ENCODE measurements at places on chromosomes 4 and X. TPM values are rescaled to one million over a fixed set of nuclear protein-coding genes. Genes with fewer than 3 reads are reported as not detected.

DNA sequence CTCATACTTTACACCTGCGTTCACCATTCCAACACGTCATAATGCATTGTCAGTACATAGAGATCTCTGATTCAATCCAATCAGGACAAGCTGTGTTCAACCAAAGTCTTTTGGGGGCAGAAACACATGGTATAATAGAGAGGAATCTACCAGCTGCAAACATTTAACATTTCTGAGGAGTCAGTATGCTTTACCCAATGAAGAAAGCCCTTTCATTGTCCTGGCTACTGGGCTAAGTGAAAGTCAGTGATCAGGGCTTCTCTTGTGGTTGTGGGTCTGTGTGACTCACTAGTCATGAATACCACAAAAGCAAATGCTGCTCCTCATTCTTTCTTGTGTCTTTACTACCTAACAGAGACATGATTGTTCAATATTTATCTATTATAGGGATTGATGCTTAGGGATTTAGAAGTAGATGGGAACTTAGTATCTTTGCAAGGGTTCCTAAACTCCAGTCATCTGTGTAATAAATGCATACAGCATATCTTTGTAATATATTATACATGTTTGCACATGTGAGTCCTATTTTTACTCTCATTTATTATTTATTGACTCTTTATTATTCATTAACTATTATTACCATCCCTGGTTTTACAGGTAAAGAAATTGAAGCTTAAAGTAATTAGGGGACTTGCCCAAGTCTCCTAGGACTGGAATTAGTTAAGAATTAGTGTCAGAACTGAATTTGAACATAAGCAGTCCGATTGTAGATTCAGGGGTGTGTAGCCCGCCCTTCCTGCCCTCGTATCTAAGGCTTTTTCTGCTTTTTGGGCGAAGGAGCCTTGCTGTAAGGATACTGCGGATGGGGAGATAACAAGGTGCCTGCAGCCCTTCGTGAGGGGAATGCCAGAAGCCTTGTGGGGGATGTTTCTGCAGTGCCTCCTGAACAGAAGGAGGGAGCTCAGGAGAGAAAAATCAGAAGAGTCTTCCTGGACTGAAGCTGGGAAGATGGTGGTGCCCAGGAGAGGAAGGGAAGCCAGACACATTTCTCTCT, 353.1 kb upstream of the BOD1L1 start:
- H3K36me3 ChIP-seq: no peaks in the 10 kb centered on the region
- H3K4me3 ChIP-seq: no peak overlapping the region
- DNase-seq: no peak

GRCh38 chr4:112287258-112287989, 1.7 kb upstream of the TIFA start:
- H3K4me1 ChIP-seq: peaks cover 24% of the 10 kb centered on the region
- H3K4me3 ChIP-seq: peak overlapping the region; percentile 80
- DNase-seq: no peak

DNA sequence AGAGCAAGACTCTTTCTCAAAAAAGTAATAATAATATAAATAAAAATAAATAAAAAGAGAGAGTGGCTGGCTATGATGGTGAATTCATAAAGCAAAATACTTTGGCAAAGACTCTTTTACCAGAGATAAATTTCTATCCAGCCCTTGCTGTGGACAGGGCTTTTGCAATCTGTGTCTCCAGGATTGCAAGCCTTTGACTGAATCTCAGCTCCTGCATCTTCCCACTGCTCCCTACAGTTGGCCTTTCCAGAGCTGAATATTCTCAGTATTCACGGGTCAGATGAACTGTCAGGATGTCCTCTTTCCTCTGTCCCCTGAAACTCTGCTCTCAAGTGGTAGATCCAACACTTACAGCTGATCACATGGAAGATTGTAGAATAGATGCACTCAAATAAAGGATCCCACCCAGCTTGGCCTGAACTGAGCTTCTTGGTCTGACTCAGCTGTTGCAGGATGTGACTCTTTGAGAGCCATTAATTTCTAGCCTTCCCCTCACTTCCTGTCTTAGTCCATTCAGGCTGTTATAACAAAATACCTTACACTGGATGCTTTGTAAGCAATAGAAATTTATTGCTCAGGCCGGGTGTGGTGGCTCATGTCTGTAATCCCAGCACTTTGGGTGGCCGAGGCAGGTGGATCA, 123.4 kb upstream of the GUCY1A1 start:
- no peaks in the 10 kb centered on the region for H3K36me3 ChIP-seq
- no peaks in the 10 kb centered on the region for H3K4me1 ChIP-seq
- no peak for DNase-seq
- H3K4me3 ChIP-seq: no peak overlapping the region
- H3K27ac ChIP-seq: no peak overlapping the region

DNA sequence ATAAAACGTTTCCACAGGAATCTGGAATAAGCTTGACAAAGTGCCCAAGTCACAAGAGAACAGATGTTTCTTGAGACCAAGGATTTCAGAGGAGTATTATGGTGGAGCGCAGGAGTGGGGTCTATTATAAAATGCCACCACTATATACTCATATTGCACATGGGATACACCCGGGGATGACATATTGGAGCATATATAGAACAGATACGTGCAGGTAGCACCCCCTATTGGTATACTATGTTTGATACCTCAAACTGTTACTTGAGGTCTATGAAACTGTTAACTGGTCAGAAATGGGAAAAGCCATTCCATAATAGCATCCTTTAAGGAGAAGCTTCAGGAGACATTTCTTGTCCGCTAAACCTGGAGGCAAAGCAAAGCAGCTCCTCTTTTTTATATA, 86.0 kb downstream of the PCYT1B start:
- no peak overlapping the region for H3K27ac ChIP-seq
- no peak overlapping the region for H3K4me3 ChIP-seq
- no peaks in the 10 kb centered on the region for H3K36me3 ChIP-seq
- no peak for DNase-seq
- H3K27me3 ChIP-seq: no peaks in the 10 kb centered on the region
- no peaks in the 10 kb centered on the region for H3K4me1 ChIP-seq

Gene GPR34
- 0.13 TPM for total RNA-seq

Gene PHOX2B
- total RNA-seq: not detected
